ENCODE measurements at places on chromosomes 4 and X.

DNA sequence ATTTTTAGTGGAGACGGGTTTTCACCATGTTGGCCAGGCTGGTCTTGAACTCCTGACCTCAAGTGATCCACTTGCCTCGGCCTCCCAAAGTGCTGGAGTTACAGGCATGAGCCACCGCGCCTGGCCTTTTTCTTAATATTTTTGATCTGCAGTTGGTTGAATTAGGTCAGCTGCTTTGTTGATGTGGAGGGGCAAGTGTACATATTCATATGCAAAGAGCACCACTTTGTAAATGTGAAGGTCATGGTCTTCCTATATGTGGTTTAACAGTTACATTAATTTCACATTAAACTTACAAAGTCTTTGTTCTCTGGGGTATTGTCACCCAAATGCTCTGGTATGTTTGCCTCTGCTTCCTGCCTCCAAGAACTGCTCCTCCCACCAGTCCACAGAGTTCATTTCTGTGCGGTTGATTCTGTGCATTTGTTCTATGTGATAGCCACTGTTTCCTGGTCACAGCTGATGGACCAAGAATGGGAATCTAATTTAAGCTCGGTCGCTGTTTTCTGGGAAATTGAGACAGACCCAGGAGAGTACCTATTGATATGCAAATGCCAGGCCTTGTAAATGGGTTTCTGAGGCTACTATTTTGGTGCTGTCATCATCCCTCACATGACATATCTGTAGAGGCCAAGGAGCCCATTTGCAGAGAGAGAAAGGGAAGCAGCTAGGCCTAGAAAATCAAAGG is 26.9 kb upstream of the HPSE start:
- DNase-seq = no peak

- DNase-seq = no peak
Observed at GRCh38 chrX:42934020-42934726, 156.2 kb upstream of the PPP1R2C start.

DNA sequence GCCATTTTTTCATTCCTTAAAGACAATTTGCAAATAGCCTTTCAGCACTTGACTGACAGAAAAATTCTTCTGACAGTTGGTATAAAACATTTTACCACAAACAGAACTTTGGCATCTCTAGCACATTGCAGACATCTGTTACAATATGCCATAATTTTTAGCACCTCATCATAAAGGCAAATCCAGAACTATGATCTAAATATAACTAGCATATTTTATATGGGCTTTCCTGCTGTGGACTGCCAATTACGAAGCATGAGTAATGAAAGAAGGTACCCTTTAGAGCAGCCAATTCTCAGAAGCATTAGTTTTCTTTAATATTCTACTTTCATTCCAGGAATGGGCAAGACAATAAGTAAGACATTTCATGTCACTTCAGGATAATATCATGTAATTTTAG is 647.4 kb upstream of the GALNT7 start:
- DNase-seq = no peak

- no peak for DNase-seq
Observed at GRCh38 chrX:66262807-66263206, 98.8 kb downstream of the HEPH start.

DNA sequence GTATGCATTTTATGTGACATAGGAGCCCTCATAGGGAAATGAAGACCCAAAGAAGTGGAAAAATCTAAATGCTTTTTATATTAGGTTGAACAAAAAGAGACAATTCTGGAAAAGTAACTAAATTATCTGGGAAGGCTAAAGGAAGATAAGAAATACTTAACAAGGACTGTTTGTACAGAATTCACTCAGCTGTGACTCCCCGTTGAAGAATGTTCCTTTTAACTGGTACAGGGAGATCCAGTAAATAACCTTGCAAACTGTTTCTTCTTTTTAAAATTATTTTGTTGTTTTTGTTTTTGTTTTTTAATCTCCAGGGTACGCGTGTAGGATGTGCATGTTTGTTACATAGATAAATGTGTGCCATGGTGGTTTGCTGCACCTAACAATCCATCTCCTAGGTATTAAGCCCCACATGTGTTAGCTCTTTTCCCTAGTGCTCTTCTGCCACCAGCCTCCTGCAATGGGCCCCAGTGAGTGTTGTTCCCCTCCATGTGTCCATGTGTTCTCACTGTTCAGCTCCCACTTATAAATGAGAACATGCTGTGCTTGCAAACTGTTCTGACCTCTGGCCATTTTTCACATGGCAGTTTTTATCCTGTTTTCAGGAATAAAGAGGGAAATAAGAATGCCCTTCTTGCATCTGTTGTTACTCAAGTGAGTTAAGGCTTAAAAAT is 81.7 kb downstream of the PWWP3B start:
- DNase-seq = no peak

DNA sequence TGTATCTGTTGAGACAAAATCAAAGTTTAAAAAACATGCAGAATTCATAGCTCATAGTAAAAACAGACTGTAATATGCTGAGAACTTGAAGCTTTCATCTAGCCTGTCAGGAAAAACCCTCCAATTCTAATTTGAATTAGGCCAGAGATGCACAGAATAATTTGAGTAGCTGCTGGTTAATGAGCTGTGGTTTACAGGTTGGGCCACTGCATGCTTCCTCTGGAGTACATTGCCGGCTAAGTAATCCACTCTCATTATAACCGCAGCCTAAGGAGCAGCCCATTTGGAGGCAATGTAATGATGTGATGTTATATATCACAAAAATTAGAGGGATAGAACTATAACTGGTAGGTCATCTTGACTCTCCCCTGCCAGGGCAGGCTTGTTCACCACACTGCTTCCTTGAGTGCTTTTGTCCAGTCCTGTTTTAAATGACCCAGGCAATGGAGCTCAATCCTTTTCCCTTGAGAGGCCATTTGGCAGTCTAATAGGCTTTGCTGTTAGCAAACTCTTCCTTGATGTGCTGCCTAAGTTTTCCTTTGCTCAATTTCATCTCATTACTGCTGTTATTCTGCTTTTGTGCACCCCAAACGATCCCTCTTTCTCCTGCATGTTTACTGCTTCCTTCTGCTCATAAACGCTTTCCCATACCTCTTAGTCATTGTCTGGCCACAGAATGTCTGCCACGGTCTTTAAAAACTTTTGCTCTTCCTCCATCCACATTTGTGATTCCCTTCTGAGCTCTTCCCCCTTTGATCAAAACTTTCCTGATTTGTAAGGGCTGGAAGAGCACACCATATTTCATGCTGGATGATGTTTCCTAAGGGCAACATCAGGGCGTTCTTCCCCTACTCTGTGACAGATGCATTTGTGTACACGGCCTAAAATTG is 230.9 kb downstream of the C4orf33 start:
- DNase-seq = no peak

GRCh38 chr4:44221407-44221806 is 227.2 kb downstream of the KCTD8 start:
- DNase-seq = no peak

DNA sequence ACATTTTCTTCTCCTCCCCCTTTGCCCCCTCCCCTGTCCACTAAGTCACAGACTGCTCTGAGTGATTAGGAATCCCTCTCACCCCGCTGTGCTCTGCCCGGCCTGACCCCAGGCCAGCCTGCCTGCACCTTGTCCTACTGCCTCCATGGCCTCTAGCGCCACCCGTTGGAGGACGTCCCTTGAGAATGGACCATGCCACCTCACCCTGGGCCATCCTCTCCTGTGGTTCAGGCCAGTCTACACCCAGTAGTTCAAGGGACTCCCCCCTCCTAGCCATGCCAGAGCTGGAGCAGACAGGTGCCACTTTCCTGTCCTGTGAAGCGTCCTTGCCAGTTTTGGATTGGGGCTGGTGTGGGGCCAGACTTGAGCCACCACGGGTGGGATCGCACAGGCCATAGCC is 9.7 kb upstream of the IRAK1 start:
- DNase-seq = no peak

GRCh38 chrX:32530802-32531403 is 680.4 kb downstream of the DMD start:
- no peak for DNase-seq

DNA sequence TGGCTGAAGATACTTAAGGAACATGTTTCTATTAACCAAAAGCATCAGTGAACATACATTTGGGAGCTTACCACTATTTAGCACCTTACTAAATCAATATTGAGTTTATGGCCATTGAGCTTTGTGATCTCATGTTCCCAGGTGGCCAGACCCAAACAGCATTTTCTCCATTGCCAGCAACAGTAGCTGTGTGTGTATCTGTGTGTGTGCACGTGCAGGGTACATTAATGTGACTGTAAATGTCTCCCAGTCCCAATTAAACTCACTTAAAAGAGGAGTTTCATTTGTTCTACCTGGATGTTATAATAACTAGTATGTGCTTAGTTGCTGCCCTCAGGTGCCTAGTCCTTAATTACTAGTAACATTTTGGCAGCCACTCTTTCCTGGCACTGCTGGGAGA is 282.4 kb downstream of the NR3C2 start:
- no peak for DNase-seq

DNA sequence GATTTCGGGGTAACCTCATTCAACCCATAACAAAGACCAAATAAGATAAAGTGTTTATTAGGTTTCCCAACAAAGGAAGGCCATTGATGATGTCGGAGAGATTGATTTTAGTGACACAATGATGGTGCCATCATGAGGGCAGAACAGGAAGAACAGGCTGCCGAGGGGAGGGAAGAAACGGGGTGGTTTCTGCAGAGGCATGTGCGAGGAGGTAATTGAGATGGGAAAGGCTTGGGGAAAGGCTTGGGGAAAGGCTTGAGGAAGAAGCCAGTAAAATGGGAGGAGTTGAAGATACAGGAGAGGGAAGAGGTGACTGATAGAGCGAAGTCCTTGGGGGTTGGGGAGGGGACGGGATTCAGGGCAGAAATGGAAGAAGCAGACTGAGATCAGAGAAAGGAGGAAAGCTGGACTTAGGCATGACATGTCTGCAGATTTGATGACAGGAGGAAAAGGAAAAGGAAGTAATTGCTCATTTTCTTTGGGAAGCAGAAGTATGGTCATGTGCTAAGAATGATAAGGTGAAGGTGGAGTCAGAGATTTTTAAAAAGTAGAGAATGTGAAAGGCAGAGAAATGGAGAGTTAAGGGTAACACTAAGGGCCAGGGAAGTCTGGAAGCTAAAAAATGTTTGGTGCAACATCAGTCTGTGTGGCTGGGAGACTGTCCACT is 6.0 kb downstream of the HPSE start:
- no peak for DNase-seq

- DNase-seq = no peak
Observed at GRCh38 chr4:118337954-118338353, 14.8 kb downstream of the PRSS12 start.

DNA sequence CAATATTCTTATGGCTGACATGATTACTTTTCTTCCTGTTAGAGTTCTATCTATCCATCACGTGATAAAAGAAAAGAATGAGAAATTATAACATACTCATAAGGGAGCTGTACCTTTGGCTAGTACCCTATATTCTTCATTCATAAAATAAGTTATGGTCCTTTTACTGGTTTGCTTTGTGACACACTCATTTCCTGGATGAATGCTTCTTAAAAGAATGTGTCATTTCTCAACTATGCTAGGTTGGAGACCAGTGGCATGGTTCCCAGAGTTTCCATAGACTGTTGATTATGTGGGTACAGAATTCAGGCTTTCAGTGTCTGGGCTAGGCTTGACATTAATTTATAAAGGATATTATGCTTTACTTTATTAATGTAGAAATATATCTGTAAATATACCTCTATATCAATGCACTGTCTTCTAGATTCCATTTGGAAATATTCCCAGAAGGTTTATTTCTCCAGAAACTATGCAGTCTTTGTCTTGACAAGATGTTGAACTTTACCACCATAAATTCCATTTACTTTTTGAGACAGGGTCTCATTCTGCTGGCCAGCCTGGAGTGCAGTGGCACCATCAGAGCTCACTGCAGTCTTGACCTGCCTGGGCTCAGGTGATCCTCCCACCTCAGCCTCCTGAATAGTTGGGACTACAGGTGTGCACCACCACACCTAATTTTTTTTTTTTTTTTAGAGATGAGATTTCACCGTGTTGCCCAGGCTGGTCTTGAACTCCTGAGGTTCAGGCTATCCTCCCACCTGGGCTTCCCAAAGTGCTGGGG is 23.8 kb downstream of the NUDT6 start:
- DNase-seq = no peak

DNA sequence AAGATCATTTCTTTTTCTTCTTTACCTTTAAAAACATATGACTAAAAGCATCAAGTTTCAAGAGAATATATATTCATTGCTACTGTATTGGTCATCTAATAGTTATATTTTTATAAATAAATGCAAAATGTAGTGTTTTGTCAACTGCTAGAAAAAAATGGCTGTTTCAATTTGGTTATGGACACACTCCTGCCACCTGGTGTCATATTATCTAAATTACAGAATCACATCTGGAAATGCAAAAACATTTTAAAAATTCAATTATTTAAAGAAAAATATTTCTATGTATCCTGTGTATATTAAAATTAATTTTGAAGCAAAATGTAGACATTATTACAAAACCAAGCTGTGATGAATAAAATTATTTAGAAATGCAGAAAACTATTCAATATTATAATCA is 329.4 kb upstream of the PCDH18 start:
- DNase-seq = no peak

DNA sequence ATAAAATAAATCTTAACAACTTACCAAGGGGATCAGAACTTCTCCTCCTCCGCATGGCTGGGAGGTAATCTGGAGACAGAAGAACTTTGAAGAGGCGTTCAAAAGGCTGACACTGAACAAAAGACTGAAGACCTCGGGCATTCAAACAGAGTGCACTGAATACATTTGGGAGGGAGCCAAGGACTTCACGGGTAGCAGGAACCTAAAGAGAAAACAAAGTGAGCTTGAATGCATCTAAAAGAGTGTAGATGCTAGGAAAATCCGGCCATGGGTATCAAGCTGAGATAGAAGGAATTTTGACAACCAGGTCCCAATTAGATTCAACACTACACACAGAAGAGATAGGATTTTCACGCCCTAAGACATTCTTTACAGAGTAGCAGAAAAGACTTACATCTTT is 69.6 kb downstream of the HUWE1 start:
- DNase-seq = no peak

- no peak for DNase-seq
Observed at GRCh38 chrX:123906557-123907316, 46.9 kb downstream of the XIAP start.

GRCh38 chr4:55931043-55931442 is 17.7 kb upstream of the CEP135 start:
- no peak for DNase-seq
